ENCODE measurements at places on chromosomes 5 and 9.

DNA sequence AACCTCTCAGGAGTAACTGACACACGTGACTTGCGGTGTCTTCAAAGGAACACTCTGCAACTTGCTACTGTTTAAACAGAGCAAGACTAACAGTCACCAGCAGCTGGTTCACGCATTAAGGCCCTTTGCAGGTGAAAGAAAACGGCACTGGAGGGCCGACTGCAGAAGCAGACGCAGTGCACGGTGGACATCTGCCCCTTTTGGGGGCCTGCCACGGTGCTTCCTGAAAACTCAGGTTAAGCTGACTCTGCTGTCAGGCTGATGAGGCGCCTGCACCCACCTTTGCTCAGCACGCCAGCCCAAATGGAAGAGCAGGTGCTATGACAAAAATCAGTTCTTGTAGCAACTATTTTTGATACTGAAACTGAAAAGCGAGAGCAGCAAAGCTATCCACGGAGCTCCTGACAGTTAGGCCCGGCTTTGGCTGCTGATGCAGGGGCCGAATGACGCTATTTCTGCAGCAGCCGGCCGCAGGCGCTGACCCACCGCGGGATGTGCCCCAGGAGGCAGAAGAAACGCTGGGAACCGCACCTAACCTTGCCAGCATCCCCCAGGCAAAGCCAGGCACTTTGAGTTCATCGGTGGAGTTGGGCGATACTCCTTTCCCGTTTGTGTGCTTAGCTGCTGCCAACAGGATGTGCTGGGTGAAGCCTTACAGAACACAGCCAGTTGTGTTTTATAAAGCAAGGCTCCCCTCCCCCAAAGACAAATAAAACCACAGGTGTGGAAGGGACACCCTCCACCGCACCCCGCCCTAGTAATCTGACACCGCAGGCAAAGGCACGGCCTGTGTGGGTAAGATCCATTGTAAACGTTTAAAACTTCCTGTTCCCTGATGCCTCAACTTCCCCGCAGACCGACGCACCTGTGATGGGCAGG, 21.1 kb upstream of the TERT start:
- no peak for DNase-seq

- no peak for DNase-seq
These were observed 10.7 kb upstream of the UBAC1 start for GRCh38 chr9:135971892-135972291.

DNA sequence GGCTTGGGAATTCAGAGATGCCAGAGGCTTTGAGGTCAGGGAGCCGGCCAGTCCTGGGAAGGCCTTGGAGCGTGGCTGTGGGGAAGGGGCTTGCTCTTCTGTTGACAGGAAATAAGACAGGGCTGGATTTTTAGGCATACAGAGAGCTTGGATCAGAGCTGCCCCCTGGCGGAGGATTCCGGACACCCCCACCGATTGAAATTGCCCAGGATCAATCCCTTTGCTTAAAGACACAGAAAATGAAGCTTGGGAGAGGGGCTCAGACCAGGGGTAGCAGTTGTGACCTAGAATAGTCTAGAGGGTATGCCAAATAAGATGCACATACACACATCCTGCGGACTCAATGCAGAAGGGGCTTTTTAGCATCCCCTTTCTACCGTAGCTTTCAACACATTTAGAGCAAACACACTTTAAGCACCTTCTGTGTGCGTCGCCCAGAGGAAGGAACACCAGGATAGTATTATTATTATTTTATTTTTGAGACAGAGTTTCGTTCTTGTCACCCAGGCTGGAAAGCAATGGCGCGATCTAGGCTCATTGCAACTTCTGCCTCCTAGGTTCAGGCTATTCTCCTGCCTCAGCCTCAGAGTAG, 1.7 kb upstream of the NTMT1 start:
- DNase-seq: no peak

- DNase-seq: no peak
These were observed 459.6 kb upstream of the PAPPA start for GRCh38 chr9:115694014-115694413.

DNA sequence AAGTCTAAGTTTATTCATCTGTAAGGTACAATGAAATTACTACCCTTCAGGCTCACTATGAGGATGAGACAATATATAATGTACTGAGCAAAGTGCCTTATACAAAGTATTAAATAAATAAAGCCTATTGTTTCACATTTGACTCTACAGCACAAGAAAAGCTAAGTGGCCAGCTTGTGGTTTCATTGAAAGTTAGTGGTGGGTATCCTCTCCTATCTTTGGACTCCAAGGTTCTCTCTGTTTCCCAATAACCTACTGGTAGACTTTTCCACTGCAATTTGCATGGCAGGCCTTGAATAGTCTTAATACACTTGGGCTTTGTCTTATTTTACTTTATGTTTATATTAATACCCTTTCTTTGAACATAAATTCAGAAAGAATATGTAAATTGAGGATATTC, 262.7 kb downstream of the DEPDC1B start:
- no peak for DNase-seq

DNA sequence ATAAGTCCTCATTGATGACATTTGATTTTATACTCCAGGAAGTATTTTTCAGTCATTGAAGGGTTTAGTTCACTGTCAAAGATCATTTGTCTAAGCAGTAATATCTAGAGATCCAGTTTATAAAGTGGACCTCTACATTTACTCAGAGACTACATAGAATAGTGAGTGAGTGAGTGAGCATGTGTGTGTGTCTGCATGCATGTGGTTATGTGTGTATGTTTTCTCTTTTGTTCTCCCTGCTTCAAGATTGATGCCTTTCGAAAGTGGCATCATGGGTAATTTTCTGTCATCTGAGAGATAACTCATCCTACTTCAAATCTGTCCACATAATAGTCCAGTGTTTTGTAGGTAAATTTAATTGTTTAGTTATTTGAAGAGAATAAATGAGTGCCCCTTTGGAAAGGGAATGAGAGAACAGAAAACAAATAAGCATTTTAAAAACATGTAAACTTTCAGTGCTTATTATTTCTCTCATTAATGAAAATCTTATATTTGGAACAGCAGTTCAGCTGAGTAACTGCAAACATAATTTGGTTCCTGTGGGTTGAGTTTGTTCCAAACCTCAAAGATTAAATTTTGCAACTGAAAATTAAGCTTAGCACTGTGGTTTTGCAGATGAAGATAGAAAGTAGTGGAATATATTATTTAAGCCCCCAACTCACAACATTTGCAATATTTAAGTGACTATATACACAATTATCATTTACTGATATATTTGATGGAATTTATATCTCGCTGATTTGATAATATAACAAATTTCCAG, 1295.1 kb upstream of the C9orf72 start:
- no peak for DNase-seq

DNA sequence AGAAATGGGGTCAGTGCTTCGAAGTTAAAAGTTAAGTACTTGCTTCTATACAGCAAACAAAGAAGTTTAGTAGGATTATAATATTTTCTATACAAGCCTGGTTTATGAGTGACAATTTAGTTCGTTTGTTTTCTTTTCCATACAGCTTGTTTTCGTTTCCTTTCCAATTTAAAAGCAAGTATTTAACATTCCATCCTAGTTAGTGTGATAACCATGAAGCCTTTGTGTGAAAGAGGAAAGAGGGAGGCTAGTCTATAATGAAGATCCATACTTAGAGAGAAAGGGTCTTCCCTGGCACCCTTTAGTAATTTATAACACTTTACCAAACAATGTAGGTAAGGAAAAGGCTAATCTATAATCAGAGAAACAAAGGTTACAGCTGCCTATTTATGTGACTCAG, 51.0 kb downstream of the SLC1A1 start:
- no peak for DNase-seq

- no peak for DNase-seq
These were observed 292.5 kb downstream of the PDE4D start for GRCh38 chr5:59600998-59601397.

DNA sequence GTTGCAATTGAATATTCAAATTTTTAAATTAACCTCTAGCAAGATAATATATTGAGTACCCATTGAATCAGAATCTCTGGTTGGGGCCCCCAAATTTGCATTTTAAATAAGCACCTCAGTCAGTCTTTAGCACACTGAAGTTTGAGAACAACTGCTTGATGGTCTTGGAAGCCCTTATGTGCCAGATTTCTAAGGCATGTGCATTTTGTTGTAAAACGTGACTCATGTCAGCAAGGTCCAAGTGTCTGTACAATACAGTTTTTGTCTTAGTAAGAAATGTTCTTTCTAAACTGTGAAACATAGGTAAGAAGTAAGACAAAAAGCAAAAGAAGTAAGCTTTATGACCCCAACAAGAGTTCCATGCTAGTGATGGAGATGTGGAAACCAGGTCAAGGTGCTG, 59.1 kb upstream of the PHF2 start:
- DNase-seq: no peak

- no peak for DNase-seq
These were observed 7.8 kb downstream of the HIGD2A start for GRCh38 chr5:176396330-176396729.

DNA sequence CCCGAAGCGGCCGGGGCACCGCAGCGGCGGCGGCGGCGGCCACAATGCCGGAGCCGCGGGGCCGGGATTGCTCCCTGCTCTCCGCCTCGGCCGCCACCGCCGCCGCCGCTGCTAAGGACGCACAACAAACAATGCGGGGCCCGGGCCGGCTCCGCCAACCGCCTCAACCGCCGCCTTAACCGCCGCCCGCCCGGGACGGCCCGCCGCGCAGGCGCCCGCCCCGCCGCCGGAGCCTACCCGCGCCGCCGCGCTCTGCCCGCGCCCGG, 254 bp downstream of the STRBP start:
- peak; percentile 22 for DNase-seq

DNA sequence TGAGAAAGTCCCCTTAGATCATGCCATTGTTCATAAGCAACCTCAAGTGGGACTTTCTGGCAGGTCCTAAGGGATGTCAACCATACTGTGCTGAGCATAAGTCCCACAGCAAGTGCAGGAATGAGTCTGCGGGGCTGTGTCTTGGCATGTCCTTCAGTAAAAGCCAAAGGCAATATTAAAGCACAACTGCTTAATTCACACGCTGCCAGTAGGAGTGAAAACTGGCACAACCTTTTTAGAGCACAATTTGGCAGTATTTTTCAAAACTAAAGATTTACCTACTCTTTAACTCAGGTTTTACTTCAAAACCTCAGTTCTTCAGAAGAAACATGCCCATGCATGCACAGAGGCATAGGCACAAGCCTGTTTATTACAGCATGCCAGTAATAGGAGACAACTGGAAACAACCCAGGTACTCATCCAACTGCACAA, 24.4 kb upstream of the SMAD5 start:
- DNase-seq: no peak

DNA sequence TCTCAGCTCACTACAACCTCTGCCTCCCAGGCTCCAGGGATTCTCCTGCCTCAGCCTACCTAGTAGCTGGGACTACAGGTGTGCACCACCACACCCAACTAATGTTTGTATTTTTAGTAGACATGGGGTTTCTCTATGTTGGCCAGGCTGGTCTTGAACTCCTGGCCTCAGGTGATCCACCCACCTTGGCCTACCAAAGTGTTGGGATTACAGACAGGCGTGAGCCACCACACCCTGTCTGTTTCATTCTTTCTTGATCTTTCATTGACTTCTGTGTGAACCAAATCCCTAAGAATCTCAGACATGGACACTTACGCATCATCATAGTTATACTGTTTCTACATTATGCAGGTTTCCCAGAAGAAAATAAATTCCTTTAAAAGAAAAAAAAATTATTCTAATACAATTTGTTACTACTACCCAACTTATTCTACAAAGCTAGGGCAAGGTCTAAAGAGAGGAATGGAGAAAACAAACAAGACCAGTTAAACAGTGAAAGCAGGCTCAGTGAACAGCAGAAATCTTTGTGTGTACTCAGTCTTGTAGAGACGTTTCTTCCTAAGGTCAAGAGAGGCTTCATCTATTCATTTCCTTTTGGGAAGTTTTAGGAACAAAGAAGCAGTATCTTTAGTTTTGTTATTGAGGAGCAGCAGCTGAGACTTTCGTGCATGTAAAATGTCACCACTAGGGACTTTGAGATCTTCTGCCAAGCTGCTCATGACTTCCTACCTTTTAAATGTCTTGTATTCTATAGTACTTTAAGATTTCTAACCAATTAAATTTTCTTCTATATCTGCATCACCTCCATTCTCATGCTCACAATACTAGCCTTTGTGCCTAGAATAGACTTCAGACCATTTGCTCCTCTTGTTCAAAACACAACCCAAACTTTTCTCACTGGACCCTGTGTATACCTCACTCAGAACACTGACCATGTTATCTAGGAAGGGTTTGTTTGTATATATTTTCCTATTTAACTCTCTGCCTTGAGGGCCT, 5.6 kb upstream of the HMGCR start:
- no peak for DNase-seq

- DNase-seq: no peak
These were observed 5.1 kb downstream of the SEMA5A start for GRCh38 chr5:9540791-9541190.

DNA sequence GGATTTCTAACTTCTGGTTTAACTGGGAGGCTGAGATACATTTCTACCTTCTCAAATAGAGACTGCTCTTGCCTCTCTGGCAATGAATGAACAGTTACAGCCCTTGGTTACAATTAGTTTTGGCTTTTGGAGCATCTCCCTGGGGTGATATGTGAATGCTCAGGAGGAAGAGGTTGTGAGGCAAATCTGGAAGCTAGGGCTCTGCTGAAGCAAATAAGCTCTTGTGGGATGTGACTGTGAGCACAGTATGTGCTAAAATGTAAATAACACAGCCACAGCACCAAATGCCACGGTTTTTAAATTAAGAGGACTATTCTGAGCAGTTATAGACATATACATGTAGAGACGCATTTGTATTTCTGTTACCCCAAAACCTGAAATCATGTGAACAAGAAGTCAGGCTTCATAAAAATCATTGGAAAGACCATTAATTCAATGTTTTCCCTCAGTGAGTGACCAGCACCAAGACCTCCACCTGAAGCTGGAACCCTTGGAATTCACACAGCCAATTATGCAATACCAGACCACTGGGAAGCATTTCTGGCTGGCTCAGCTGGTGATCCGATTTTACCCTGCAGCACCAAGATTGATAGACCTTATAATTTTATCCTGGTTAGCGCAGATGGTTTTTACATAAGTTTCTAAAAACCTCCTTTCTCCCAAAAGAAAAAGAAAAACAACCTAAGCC, 3.0 kb upstream of the SLC44A1 start:
- no peak for DNase-seq

GRCh38 chr5:59999056-59999455, 105.5 kb upstream of the PDE4D start:
- DNase-seq: no peak

DNA sequence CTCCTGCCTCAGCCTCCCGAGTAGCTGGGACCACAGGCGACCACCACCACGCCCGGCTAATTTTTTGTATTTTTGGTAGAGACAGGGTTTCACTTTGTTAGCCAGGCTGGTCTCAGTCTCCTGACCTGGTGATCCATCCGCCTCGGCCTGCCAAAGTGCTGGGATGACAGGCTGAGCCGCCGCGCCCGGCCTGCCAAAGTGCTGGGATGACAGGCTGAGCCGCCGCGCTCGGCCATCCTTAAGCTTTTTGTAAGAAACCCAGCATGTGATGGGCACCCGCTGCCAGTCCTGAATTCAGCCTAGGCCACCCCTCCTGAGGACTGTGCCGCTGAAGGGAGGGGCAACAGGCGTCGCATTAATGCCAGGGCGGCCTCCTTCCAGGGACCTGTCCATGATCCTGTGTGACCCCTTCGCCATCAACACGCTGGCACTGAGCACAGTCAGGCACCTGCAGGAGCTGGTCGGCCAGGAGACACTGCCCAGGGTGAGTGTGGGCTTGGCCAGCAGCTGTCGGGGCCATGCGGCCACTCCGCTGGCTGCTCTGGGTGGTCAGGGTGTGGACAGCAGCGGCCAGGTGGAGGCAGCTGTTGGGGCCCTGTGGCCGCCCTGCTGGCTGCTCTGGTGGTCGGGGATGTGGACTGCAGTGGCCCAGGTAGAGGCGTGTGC, 10.5 kb downstream of the NELFB start:
- no peak for DNase-seq

Data from hippocampal formation (tissue), 2 donors.